Activated naive CD4-positive, alpha-beta T cell treated with anti-CD3 and anti-CD28 coated beads, Interleukin-2, amount 10 ng/mL, durations not matched to agents 5 hours and 36 hours (primary cell): ENCODE measurements at places on chromosomes 16 and 17. TPM values are rescaled to one million over a fixed set of nuclear protein-coding genes. Genes with fewer than 3 reads are reported as not detected.

Gene FOXC2
- not detected for total RNA-seq

Gene TRPV3
- total RNA-seq, result not detected

Gene ITGB4
- total RNA-seq, result 1.5 TPM

Gene HSD11B2
- total RNA-seq, result not detected

Gene NSRP1
- total RNA-seq, result 20.7 TPM

Gene CACNG1
- not detected for total RNA-seq

Gene PIGW
- total RNA-seq, result 10.8 TPM

Gene PRR15L
- not detected for total RNA-seq

Gene PAM16
- 34.8 TPM for total RNA-seq

Gene ABCA9
- total RNA-seq, result not detected

Gene RCVRN
- total RNA-seq, result not detected

Gene GCGR
- not detected for total RNA-seq

Gene C17orf67
- total RNA-seq, result 3.6 TPM

Gene CDH1
- total RNA-seq, result not detected

Gene GAS2L2
- not detected for total RNA-seq

Gene INCA1
- 0.15 TPM for total RNA-seq

Gene KRTAP17-1
- not detected for total RNA-seq

Gene RHBDL3
- total RNA-seq, result 2.5 TPM

Gene NOXO1
- total RNA-seq, result 0.40 TPM

Gene CIBAR2
- not detected for total RNA-seq

Gene LRRC37A
- 7.1 TPM for total RNA-seq

Gene EXOC3L1
- total RNA-seq, result not detected

Gene TMEM220
- 0.94 TPM for total RNA-seq

Gene TEDC2
- total RNA-seq, result 8.8 TPM
